ENCODE measurements at places on chromosomes 16 and 17.

- DNase-seq, result no peak
Measured at GRCh38 chr17:345261-345660, 7.3 kb downstream of the RPH3AL start.

DNA sequence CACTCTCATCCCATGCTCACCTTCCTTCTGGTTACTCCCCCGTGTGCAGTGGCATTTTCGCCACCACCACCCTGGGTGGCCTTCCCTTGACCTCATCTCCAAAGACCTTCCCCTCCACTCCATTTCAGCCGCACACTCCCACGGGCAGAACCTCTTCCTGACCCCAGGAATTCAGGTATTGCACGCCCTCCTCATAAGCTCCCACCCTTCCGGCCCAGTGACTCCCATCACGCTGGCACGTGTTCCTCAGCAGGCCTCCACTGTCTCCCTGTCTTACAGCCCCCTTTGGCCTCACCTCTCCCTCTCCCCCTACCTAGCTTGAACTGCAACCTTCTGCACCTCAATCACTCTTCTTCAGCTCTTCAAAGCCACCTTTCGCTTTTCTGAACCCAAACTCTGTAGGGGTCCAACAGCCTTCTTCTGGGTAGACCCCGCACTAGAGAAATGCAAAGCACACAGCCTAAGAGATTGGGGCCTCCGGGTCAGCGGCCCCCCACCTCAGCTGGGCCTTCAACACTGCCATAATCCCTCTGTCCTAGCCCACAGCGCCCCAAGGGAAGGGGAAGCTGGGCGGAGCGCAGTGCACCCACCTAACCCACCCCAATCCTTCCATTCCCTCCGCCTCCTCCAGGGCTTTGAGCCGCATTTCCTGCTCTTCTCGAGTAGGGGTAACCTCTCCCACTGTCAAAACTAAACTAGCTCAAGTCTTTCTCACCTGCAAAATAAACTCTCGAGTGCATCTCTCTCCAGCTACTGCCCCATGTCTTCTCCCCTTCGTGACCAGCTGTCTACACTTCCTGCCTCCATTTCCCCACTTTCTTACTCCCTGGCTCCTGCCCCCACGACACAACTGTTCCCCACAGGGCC lies 1.7 kb upstream of the TMEM97 start:
- DNase-seq, result no peak

- DNase-seq, result no peak
Measured at GRCh38 chr16:12575288-12575687, 228.4 kb downstream of the CPPED1 start.

GRCh38 chr17:46943501-46944393 lies 20.8 kb downstream of the GOSR2 start:
- no peak for DNase-seq

DNA sequence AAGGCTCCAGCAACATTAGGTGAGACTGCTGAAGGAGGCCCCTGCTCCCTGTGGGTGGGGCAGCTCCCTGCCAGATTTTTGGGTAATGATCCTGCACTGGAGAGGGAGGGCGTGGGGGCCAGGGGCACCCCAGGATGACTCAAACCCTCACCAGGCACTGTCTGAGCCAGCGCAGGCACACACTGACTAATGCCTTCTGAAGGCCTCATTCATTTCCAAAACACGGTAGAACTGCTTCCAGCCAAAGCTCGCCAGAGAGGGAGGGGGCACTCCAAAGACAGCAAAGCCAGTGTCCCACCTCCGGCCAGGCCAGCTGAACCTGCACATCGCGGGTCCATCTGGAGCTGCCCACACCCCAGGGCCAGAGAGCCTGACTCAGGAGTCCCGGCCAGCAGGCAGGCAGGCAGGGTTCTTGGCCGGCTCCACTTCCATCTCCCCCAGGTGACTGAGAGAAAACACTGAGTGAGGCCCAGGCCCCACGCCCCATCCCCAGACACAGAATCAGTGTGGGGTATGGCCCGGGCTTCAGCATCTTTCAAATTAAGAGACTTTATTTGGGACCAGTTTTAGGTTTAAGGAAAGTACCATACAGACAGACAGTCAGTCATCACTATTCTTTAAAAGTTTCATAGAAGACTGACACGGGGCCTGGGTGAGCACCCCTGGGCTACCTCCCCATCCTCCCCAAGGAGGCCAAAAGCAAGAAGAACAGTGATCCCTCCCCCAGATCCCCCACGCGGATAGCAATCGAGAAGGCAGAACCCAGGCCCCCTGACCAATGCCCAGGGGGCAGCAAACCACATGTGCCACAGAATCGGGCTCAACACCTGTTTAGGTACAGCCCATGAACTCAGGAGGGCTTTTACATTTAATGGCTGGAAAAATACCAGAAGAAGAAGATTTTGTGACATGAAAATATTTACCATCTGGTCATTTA lies 2.3 kb downstream of the PIEZO1 start:
- peak; percentile 60 for DNase-seq
